HEK293T (cell line): ENCODE measurements at places on chromosomes 1 and 21.

DNA sequence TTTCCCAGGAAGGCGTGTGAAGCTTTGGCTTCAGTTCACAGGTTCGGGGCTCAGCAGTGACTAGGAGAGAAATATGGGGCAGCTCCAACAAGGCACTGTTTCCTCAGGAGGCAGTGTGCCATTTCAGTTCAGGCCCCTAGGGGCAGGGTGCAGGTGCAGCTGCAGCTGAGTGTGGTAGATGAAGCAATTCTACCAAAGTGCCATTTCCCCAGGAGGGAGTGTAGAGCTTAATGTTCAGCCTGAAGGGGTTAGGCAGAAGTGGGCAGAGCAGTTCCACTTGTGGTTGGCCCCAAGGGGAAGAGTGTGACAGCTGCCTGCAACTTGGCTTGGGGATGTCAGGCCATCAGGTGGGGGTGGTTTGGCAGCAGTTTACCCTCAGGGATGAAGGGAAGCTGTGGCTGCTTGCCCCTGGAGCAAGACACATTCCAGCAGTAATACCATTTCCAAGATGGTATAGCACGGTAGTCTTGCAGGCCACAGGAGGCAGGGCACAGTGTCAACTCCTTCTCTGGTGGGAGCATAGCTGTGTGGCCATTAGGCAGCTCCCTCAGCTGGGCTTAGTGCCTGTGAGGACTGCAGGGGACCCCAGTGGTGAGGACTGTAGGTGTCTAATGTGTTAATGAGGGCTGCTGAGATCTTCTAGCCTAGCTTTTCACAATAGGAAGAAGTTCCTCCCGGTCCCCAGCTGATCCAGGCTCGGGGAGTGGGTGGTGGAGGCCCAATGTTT, 34.7 kb downstream of the RGSL1 start:
- peak; percentile 58 for DNase-seq

GRCh38 chr1:85681087-85681486, 27.1 kb downstream of the ZNHIT6 start:
- no peak for DNase-seq

GRCh38 chr1:844472-845026, 79.2 kb upstream of the SAMD11 start:
- no peak for DNase-seq

DNA sequence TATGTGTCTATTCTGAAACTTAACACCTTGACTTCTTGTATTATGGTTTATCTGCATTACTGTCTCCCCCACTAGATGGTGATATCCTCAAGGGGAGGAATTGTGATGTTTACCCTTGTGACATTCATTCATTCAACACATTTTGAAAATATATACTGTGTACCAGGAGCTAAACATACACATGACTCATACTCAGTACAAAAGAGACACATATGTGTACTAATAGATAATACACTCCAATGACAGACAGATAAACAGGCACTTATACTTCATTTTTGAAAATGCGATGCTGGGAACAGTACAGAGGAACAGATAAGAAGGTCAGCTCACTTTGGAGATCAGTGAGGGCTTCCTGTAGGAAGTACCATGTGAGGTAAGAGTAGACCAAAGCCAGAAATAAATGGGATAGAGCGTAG, 8.9 kb upstream of the RAB3GAP2 start:
- peak; percentile 21 for DNase-seq

- no peak for DNase-seq
Observed at GRCh38 chr1:205735218-205735617, 14.8 kb downstream of the NUCKS1 start.

GRCh38 chr1:86382878-86383277, 13.2 kb downstream of the ODF2L start:
- DNase-seq = no peak

- DNase-seq = no peak
Observed at GRCh38 chr1:167987174-167987573, 50.3 kb upstream of the MPC2 start.

- peak; percentile 55 for DNase-seq
Observed at GRCh38 chr1:210448297-210448892, 119.7 kb downstream of the HHAT start.

- peak; percentile 47 for DNase-seq
Observed at GRCh38 chr1:222618880-222619596, 1.1 kb downstream of the MIA3 start.

- DNase-seq = no peak
Observed at GRCh38 chr1:2906085-2906484, 104.6 kb upstream of the TTC34 start.

DNA sequence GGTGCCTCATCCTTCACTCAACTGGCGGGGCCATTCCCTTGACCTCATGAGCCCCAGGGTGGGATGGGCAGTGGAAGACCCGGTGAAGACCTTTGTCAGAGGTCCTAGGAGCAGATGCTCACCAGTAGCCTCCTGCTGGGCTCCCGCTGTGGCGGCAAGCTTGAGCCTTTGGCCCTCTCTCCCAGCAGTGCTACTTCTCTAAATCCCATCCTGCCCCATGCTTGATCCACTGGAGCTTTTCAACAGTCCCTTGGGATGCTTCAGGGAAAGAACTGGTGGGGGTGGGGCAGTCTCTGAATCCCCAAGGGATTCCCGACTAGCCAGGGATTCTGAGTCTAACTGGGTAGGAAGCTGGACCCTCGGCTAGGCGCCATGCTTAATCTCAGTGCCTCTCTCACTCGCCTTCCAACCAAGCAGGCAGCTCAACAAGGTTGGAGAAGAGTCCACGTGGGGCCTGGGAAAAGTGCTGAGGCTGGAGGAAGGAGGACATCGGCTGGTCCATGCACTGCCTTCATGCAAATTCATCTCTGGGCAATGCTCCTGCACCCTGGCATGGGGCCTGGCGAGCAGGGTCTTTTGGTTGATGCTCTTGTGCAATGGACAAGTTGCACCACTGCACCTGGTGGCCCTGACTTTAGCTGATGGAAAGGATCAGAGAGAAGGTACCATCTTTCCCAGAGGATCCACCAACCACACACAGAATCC, 190.3 kb downstream of the GRIK3 start:
- DNase-seq = no peak

GRCh38 chr1:218315638-218316037, 29.5 kb upstream of the TGFB2 start:
- DNase-seq = no peak

- DNase-seq = peak; percentile 25
Observed at GRCh38 chr1:217718873-217719272, 87.7 kb downstream of the SPATA17 start.

GRCh38 chr1:92910081-92910480, 51.2 kb downstream of the DIPK1A start:
- no peak for DNase-seq

GRCh38 chr1:225941942-225942222, 862 bp upstream of the LEFTY2 start:
- DNase-seq = no peak

GRCh38 chr1:107467286-107467685, 326.4 kb downstream of the NTNG1 start:
- no peak for DNase-seq

GRCh38 chr1:36753451-36753850, 270.7 kb upstream of the CSF3R start:
- no peak for DNase-seq

DNA sequence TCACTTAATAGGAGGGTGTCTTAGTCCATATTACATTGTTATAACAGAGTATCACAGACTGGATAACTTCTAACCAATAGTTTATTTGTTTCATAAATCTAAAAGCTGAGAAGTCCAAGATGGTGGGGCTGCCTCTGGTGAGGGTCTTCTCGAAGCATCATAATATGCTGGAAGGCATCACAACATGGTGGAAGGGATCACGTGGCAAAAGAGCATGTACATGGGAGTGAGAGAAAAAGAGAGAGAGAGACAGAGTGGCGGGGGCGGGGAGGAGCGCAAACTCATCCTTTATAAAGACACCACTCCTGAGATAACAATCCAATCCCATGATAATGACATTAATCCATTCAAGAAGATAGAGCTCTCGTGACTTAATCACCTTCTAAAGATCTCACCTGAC, 31.5 kb downstream of the CFHR5 start:
- DNase-seq = no peak

DNA sequence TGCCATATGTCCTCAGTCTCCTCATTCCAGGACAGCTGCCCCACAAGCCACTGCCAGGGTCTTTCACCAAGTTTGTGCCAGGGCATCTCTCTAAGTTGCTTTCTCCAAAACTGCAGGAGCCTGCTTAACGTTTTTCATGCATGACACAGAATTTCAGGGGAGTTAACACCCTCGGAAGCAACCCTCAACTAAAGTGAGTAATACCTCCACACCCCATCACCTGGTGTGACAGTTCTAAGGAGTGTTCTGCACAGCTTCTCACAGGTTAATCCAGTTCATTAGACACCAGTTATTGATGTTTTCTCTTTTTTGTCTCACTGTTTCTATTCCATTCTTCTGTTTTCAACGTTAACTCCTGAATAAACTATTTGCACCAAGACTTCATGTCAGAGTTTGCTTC, 115.0 kb downstream of the BACH1 start:
- DNase-seq = no peak

GRCh38 chr1:9845914-9846313, 22.1 kb upstream of the CLSTN1 start:
- no peak for DNase-seq

- DNase-seq = no peak
Observed at GRCh38 chr1:246275036-246275435, 232.0 kb downstream of the SMYD3 start.

GRCh38 chr1:202230939-202231645, 37.5 kb downstream of the LGR6 start:
- no peak for DNase-seq

DNA sequence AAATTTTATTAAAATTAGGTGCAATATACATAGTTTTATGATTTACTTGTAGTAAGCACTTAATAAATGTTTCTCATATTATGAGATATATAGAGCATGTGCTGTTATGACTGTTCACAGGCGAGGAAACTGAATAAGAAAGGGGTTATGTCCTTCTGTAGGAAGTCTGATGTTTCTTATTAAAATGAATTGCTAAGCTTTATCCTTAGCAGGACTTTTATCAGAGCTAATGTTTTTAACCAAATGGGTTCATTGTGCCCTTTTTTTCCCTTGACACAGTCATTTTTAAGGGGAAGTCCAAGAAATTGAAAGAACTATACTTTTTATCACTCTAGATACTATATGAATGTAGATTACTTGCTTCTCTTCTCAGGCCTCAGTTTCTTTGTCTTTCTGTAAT, 285.2 kb downstream of the PTPRC start:
- DNase-seq = no peak

DNA sequence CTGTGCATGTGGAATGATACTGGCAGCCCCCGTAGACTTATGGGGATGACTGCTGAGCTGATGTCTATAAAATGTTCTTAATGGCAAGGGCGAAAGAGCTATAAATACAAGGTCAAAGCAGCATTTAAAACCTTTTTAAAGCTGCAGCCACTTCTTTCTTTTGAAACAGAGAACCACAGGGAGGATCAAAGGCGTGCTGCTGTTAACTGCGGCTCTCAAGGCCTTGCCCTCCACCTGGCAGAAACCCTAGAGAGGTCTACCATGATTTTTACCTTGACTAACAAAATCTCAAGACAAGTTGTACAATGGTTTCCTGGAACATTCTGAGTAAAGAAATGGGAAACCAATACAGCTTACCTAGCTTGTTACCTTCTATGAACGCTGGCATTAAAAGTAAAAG, 89.7 kb downstream of the SLC45A1 start:
- no peak for DNase-seq

- no peak for DNase-seq
Observed at GRCh38 chr21:16536140-16536539, 806.4 kb downstream of the USP25 start.

GRCh38 chr21:39141502-39141901, 41.7 kb downstream of the PSMG1 start:
- no peak for DNase-seq
